ENCODE measurements at places on chromosomes 11 and 22. TPM values are rescaled to one million over a fixed set of nuclear protein-coding genes. Genes with fewer than 3 reads are reported as not detected.

DNA sequence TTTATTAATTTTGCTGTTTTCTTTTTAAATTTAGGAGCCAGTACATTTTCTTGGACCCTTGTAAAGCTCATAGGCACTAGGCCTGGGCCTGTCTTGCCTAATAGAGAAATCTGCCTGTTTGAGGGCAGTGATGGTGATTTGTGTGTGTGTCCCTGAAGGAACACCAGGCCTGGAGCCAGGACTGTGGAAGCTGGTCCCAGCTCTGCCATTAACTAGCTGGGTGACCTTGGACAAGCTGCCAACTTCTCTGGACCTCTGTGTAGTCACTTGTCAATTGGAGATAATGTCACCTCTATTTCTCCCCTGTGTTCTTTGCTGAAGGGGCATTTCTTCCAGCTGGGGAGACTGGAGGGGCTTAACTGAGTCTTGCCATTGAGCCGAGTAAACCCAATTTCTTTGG is 16.0 kb upstream of the FTH1 start:
- DNase-seq = no peak

GRCh38 chr11:31806186-31806927 is 4.8 kb downstream of the PAX6 start:
- DNase-seq = no peak

DNA sequence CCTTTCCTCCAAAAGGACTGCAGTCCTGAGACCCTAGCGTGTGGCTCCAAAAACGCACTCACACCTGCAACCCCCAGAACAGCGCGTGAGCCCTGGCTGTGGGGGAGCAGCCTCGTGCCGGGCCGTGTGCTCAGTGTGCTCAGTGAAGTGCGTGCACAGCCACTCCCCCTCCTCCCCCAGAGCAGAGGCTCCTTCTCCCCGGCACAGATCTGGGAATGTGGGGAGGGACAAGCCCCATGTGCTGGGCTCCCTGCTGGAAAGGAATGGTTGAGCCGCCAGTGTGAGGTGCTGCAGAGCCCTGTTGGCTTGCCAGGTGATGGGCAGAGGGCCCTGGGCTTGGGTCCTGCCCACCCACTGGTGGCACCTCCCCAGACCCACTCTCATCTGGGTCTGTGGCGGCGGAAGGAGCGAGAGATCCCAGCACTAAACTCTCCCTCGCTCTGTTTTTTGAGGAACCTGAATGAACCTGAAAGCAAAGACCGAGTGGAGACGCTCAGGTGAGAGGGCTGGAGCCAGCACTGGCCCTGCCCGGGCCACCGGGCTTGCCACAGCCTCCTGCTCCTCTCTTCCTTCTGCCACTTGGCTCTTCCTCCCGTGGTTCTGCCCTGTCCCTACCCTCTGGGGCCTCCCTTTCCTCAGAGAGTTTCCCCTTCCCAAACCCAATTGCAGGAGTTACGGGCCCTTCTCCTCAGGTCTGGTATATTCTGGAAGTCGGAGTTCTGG is 9.0 kb downstream of the RCOR2 start:
- no peak for DNase-seq

- no peak for DNase-seq
Observed at GRCh38 chr11:71421392-71421950, 26.7 kb downstream of the DHCR7 start.

GRCh38 chr11:43419460-43419859 is 60.7 kb downstream of the TTC17 start:
- DNase-seq = no peak

- no peak for DNase-seq
Observed at GRCh38 chr11:746289-747157, 741 bp upstream of the TALDO1 start.

- peak; percentile 38 for DNase-seq
Observed at GRCh38 chr11:66969584-66970225, 5.4 kb upstream of the C11orf86 start.

DNA sequence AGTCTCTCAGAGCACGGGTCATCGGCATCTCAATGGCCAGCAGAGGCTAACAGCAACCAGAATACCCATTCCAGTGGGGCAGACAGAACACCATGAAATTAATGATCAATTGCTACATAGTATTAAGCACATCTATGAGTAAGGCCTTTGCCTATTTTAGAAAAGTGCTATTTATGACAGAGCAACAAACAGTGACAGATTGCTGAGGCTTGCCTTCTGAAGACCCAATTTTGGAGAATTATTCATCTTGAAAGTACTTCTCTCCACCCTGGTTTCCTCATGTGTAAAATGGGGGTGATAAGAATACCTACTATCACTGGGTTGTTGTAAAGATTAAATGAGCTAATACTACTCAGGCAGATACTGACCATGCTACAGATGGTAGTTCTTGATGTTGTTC is 232.7 kb downstream of the TENM4 start:
- DNase-seq = no peak

DNA sequence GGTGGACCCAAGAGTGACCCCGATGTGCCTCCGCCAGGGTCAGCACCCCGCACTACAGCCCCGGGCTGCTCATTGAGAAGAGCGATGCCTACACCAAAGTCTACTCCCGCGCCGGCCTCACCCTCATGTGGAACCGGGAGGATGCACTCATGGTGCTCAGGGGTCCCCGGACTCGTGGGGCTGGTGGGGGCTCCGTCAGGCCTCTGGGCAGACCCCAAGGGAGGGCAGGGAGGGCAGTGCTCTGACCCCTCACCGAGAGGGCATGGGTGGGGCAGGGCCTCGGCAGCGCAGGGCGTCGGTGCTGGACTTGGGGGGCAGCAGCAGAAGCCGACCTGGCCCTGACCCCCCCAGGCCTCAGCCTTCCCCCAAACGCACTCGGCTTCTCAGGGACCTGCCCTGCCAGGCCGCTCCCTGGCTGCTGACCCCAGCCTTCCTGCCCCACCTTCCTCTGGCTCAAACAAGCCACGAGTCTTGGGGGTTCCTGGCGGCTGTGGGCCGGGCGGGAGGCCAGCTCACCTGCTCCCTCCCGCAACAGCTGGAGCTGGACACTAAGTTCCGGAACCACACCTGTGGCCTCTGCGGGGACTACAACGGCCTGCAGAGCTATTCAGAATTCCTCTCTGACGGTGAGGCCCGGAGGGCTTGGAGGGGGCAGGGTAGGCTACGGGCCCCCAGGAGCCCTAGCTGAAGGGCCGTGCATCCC is 2.9 kb downstream of the MUC2 start:
- DNase-seq = peak; percentile 40

GRCh38 chr11:118853678-118854077 is 30.0 kb upstream of the CXCR5 start:
- no peak for DNase-seq

DNA sequence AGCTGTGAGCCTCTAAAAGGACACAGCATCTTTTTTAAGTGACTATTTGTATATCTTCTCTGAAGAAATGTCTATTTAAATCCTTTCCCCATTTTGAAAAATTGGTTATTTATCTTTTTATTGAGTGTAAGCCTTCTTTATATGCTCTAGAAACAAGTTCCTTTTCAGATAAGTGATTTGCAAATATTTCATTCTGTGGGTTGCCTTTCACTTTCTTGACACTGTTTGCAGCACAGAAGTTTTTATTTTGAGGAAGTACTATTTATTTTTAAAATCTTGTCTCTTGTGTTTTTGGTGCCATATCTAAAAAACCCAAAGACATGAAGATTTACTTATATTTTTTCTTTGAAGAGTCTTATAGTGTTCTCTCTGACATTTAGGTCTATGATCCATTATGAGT is 40.1 kb upstream of the LYVE1 start:
- no peak for DNase-seq

DNA sequence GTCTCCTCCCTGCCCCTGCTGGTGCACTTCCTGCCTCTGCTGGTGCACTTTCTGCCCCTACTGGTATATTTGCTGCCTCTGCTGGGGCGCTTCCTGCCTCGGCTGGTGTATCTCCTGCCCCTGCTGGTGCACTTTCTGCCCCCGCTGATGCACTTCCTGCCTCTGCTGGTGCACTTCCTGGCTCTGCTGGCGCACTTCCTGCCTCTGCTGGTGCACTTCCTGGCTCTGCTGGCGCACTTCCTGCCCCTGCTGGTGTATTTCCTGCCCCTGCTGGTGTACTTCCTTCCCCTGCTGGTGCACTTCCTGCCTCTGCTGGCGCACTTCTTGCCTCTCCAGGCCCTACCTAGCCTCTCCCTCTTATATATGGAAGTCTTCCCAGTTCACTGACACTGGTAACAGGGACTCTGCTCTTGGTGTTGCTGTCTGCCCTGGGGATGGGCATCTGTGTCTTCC is 10.1 kb downstream of the MTFP1 start:
- peak; percentile 85 for DNase-seq

- DNase-seq = no peak
Observed at GRCh38 chr22:39727541-39727940, 157.0 kb downstream of the CACNA1I start.

OR51B5 gene
- total RNA-seq = not detected

DMC1 gene
- 11.5 TPM for total RNA-seq

BLID gene
- total RNA-seq = not detected

CTSF gene
- 2.7 TPM for total RNA-seq

ASPHD2 gene
- 8.5 TPM for total RNA-seq

BRSK2 gene
- 0.33 TPM for total RNA-seq

FOLR1 gene
- total RNA-seq = not detected

CNGA4 gene
- not detected for total RNA-seq

Data from natural killer cell treated with Interleukin-12 subunit alpha and Interleukin-12 subunit beta and Interleukin-15 and Interleukin-18, amount 100 ng/mL, for 72 hours (primary cell).